ENCODE measurements at places on chromosomes 16 and 17.

- DNase-seq, result no peak
Observed at GRCh38 chr17:70658317-70658716, 489.0 kb downstream of the KCNJ2 start.

DNA sequence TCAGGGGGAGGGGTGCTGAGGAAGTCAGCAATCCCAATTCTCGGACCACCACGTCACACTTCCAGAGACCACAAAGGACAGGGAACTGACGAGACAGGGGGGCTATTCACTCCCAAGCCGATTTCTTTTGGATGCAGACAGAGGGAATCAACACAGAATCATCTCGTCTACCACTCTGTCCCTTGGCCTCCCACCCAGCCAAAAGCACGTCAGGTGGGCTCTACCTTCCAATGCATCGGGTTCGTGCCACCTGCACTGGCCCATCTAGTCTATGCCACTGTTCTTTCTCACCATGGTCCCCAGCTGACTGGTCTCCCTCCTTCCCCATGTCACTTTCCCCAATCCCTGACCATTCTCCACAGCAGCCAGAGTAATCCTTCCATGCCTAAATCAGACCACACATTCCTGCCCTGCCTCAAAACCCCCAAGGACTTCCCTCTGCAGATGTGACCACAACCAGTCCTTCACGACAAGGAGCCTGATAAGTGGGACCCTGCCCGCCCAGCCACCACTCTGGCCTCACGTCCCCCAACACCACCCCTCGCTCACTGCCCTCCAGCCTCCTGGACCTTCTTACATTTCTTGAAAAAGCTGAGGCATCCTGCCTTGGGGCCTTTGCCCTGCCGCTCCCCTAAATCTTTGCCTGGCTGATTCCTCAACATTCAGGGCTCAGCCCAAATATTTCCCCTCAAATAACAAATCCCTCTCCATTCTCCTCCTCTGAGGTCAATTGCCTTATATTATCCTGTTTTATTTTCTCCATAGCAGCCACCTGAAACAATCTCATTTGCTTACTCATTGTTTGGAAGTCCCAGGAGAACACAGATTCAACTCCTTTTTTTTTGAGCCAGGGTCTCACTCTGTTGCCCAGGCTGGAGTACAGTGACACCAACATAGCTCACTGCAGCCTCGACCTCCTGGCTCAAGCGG is 70.4 kb downstream of the IL21R start:
- DNase-seq, result no peak

DNA sequence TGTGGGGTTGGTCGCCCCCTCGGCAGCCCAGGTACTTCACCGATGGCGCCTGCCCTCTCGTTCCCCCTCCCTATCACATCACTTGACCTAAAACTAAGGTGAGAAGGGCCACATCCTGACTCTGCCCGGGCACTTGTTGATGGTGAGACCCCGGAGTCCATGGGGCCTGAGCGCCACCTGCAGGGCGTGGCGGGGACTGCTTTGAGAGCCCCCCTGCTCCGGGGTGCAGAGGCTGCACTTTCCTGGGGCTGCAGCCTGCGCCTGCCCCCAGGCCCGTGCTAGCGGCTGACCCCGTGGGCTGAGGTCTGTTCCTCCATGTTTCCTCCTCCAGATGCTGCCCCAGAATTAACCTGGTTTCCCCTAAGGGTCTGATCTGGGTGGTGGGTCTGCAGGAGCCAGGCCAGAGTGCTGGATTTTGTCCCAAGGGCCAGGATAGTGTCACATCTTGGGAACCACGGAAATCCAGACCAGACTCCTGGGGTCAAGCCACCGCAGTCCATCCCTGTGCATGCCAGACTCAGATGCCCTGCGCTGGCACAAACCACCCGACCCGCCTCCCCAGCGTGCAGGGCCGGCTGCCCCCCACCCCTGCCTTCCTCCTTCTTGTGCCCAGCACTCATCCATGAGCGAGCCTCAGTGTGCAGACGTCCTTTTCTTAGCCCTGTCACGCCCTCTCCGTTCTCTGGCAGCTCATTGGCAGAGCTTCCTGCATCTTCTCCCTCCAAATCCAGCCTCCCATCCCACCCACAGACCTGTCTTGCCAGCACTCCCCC is 2.7 kb downstream of the NDUFAF8 start:
- DNase-seq, result peak; percentile 53

- peak; percentile 67 for DNase-seq
Observed at GRCh38 chr17:77186141-77186604, 45.4 kb downstream of the SEC14L1 start.

DNA sequence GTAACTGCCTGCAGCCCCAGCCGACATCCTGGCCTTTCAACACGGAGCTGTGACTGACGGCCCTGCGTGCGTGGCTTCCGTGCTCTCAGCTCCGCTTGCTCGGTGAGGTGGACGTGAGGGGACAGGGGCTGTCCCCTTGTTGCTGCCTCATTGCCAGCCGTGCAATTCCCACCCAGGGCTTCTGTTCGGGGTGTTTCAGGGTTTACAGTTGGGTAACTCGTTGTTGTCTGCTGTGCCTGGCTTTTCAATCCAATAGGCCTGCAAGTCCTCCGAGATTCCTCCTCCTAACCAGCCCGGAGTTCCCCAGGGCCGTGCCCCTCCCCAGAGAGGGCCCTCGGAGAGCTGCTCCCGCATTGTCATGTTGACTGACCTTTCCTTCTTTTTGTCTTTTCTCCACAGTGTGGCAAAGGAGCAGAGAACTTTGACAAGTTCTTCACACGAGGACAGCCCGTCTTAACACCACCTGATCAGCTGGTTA is 31.4 kb upstream of the CACNG5 start:
- DNase-seq, result no peak

- no peak for DNase-seq
Observed at GRCh38 chr16:51522902-51523301, 371.8 kb upstream of the SALL1 start.

- DNase-seq, result peak; percentile 36
Observed at GRCh38 chr17:4074831-4075495, 67.9 kb downstream of the ZZEF1 start.

- DNase-seq, result no peak
Observed at GRCh38 chr16:50462793-50463507, 85.2 kb upstream of the NKD1 start.

DNA sequence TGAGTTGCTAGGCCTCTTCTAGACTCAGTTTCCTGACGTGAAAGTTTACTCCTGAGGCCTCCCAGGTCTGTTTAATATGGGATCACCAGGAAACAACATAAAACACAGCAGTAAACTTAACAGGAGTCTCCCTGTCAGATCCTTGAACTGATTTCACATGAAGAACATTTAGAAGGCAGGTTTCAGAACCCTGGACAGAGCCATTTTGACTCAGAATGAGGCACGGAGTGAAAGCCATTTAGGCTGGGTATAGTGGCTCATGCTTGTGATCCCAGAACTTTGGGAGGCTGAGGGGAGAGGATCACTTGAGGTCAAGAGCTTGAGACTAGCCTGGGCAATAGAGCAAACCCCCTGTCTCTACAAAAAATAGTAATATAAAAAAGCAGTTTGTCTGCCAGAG is 289.1 kb downstream of the CA10 start:
- no peak for DNase-seq

- DNase-seq, result no peak
Observed at GRCh38 chr17:38920374-38921291, 4.8 kb upstream of the LASP1NB start.

DNA sequence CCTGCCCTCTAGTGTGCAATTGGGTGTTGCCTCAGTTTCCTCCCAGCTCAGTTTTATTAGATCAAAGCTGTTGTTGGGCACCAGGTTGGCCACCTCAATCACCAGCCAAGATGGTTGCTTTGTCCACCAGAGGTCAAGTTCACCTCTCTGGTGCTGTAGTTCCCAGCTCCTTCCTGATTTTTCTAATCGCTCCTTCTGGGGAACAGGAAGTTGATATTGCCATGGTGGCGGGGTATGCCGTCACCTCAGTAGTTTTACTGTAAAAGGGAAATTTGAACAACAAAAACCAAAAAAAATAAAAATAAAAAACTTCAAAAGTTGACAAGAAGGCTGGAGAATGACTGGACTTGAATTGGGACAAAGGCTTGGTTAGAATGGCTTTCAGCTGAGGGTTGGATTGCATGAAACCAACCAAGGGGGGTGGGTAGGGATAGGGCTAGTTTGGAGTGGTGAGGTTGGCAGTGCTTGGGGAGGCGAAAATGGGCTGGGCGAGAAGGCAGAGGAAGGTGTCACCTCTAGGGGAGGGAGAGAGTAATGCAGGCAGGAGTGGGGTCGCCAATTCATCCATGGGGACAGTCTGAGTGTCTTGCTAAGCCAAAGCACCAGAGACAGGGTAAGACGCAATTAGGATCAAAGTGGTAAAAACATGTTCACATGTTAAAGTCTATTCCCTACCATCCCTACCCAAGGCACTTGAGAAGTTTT is 6.2 kb downstream of the EFNB3 start:
- no peak for DNase-seq

DNA sequence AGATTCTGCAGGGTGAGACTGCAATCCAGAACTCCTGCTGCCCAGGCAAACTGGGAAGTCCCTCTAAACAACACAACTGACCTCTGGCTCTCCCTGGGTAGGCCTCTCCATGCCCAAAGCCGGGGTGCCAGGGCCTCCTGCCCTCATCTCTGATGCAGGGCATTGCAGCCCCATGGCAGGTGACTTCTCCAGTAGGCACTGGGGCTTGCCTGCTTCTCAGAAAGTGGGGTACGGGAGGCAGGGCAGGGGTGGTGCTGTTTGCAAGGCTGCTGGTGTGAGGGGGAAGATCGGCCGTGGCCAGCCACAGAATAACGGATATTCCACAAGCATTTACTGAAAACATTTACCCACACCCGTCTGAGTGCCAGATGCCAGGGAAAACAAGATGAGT is 4.1 kb upstream of the GPRC5C start:
- no peak for DNase-seq

DNA sequence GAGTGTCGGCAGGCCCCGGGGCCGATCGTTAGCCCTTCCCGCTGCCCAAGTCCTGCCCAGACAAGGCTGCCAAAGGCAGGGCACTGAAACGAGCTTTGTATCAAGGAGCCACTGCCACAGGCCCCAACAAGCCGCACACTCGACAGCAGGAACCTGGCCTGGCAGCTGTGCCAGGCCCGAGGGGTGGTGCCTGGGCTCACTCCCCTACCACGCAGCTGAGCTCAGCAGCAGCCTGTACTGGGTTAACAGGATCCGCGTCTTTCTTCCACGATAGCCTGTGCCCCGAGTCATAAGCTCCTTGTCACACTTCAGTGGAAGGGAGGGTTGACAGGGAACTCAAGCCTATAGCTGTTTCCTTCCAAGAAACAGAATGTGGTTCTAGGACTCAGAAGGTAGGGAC is 87.9 kb downstream of the ABR start:
- no peak for DNase-seq

GRCh38 chr17:75722076-75722475 is 817 bp downstream of the ITGB4 start:
- no peak for DNase-seq

GRCh38 chr17:28982131-28982793 is 23.6 kb downstream of the SEZ6 start:
- DNase-seq, result no peak

GRCh38 chr17:45403906-45404490 is 28.7 kb downstream of the ARHGAP27 start:
- no peak for DNase-seq

DNA sequence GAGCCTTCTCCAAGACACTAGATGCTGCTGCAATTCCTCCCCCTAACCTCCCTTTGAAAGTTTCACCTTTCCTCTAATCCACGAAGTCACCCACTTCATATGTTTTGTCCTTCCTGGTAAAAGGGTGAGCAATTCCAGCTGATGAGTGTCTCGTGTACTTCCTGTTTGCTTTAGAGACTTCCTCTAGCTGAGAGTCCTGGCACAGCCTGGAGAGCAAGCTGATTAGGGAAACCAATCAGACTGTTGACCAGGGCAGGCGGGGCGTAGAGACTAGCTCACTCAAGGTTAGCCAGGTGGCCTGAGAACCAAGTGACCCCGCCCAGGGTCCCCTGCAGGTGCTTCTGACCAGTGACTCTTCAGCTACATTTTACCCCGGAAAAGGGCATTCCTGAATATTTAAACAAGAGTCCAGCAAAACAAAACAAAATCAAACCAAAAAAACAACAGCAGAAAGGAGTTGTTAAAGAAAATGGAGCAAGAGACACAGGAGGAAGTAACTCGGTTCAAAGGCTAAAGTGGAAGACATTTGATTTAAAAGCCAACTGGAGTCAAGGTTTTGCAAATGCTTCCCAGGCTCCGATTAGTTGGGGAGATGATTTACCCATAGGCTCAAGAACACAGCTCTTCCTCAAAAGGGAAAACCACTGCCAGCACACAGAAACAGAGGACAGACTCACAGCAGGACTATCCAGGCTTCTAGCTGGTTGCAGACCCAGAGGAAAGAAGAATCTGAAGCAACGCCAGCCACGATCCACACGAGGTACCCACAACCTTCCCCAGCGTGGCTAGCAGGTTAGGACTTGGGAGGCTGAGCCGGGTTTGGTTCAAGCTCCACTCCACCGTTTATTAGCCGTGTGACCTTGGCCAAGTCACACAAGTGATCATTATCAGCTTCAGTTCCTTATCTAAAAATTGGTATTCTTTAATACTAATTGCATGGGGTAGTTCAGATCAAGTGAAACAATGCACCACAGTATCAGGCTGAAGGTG is 13.4 kb downstream of the HSPB9 start:
- peak; percentile 84 for DNase-seq

GRCh38 chr17:55487695-55488432 is 23.4 kb downstream of the SMIM36 start:
- DNase-seq, result no peak

DNA sequence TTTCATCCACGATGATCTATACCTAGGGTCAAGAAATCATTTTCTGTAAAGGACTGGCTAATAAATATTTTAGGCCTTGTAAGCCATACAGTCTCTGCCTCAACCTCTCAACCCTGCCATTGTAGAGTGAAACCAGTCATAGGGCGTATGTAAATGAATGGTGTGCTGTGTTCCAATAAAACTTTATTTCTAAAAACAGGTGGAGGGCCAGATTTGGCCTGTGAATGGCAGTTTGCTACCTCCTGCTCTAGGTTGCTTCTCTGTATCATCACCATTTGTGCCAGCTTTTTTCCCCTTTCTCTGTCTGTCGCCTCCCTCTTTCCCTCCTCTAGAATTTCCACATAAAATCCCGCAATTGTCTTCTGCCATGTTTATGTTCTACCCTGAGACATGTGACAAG is 181.7 kb downstream of the XYLT1 start:
- DNase-seq, result no peak
